GM13976 (cell line): ENCODE measurements at places on chromosomes 7 and 10.

- DNase-seq, result no peak
Observed at GRCh38 chr10:89159761-89160160, 47.4 kb downstream of the CH25H start.

- no peak for DNase-seq
Observed at GRCh38 chr10:116978901-116979300, 26.1 kb downstream of the SHTN1 start.

DNA sequence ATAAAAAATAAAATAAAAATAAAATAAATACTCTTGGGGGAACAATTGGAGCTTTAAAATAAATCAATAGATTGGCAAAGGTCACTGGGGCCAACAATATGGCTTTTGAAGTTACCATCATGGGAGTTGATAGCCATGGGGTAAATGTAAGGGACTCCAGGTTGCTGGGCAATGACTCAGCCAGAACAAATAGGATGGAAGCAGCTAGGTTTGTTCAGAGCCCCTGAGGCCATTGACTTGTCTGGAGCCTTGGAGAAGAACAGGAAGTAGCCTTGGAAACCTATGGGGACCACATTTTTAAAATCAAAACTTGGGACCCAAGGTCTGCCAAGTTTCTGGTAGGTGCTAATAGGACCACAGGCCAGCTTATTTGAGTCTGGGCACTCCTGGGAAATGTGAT lies 20.2 kb upstream of the FRA10AC1 start:
- DNase-seq, result no peak

- no peak for DNase-seq
Observed at GRCh38 chr7:68420342-68421192, 1177.7 kb upstream of the AUTS2 start.

GRCh38 chr10:78553792-78554191 lies 515.0 kb upstream of the ZMIZ1 start:
- no peak for DNase-seq

GRCh38 chr7:32481921-32482320 lies 8.3 kb downstream of the LSM5 start:
- no peak for DNase-seq

- no peak for DNase-seq
Observed at GRCh38 chr7:158048569-158048968, 539.1 kb downstream of the PTPRN2 start.

DNA sequence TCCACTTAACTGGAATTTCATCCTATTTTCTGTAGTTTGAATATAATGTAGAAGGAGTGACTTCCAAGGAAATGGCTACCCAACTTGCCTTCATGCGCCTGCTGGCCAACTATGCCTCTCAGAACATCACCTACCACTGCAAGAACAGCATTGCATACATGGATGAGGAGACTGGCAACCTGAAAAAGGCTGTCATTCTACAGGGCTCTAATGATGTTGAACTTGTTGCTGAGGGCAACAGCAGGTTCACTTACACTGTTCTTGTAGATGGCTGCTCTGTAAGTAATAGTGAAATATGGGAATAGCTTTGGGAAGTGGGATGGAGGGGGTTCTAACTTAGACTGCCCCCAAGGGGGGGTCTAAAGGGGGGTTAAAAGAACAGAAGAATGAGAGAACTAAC lies 34.5 kb downstream of the COL1A2 start:
- DNase-seq, result no peak

DNA sequence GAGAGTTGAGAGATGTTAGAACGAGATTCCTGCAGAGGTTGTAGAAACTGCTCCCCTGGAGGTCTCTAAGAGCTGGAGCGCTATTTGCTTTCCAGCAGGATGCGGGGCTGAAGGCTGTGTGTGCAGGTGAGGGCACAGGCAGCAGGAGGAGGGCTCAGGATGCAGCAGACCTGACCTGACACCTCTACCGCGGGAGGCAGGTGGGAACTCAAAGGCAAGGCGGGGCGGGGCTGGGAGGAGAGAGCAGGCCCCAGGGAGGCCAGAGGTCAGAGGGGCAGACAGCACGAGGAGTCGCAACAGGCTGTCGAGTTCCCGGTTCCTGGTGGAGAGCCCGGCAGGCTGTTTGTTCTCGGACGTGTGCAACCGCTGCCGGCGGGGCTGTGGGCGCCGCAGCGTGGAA lies 7.9 kb upstream of the CRTAC1 start:
- DNase-seq, result no peak

DNA sequence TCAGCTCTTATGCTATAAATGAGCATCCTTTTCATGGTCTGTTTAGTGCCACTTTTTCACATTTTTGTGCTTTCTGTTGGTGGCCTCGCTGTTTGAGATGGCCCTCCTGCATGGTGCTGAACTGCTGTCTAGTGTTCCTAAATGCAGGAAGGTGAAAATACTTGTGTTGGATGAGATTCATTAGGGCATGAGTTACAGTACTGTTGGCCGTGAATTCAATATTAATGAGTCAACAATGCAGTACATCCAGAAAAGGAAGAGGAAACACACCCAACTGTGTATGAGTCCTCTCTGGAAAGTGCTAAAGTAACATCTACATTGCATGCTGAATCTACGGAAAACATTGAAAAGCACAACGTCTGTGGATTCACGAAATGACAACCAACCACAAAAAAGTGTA lies 124.0 kb downstream of the HERPUD2 start:
- no peak for DNase-seq

DNA sequence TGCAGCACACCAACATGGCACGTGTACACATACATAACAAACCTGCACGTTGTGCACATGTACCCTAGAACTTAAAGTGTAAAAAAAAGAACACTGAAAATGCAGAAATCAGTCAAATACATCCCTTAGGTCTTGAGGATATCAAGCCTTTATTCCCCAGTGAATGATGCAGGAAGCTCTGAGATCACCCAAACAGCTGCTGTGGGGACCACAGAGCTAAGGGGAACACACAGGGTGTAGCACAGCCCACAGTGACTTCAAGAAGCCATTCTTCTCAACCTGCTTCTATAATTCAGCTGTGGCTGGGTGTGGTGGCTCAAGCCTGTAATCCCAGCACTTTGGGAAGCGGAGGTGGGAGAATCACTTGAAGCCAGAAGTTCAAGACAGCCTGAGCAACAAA lies 314.9 kb downstream of the CALN1 start:
- DNase-seq, result no peak

DNA sequence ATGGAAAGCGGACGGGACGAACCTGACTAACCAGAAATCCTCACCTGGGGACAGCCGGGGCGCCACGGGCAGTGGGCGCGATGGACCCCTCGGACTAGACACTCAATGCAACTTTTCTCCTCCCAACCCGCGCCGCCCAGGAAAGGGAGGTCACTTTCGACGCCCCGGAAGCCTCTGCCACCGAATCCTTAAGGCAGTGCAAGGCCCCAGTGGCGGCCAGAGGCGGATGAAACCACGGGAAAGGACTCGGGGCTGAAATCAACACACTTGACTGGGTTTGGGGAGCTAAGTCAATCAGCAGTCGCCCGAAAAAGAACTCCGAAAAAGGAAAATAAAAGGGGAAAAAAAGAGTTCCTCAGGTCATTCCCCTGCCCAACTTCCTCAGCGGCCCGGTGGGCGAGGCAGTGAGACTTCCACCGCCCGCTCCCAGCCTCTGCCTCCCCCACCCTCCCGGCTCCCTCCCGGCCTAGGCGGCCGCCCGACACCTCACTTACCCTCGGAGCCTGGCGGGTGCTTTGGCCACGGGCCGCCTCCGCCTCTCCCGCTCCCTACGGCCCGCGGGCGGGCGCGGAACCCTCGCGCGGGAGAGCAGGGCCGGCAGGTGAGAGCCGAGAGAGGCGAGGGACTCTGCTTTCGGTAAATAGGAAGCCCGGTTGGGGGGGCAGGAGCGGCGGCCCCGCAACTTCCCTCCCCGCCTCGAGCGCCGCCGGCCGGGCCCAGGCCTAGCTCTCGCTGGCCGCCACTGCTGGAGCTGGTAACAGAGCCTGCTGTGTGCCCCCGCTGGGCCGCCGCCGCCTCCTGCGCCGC lies 518 bp downstream of the WAPL start:
- DNase-seq, result peak; percentile 68
